Smooth muscle cell of the pulmonary artery (primary cell): ENCODE measurements at places on chromosomes 1 and 21. TPM values are rescaled to one million over a fixed set of nuclear protein-coding genes. Genes with fewer than 3 reads are reported as not detected.

Gene CALML6
- total RNA-seq = 0.46 and 0.66 TPM in 2 replicates

Gene CFH
- total RNA-seq = 317 and 365 TPM in 2 replicates

Gene SLC6A9
- 15.1 and 16.2 TPM in 2 replicates for total RNA-seq

Gene ELAPOR1
- total RNA-seq = 0.39 and 0.59 TPM in 2 replicates

Gene PHLDA3
- total RNA-seq = 94.6 and 176 TPM in 2 replicates

Gene GCSAML
- 0.13 TPM in 1 of 2 replicates, not detected in the other for total RNA-seq

Gene CZIB
- 44.7 and 45.0 TPM in 2 replicates for total RNA-seq

Gene MATN1
- total RNA-seq = 0.20 TPM in 1 of 2 replicates, not detected in the other

Gene TNNI3K
- total RNA-seq = not detected in 2 replicates

Gene ZBED6
- 8.2 and 14.2 TPM in 2 replicates for total RNA-seq

Gene PRR9
- total RNA-seq = 0.23 TPM in 1 of 2 replicates, not detected in the other

Gene LMO4
- total RNA-seq = 55.0 and 56.0 TPM in 2 replicates

Gene E2F2
- 0.13 and 0.39 TPM in 2 replicates for total RNA-seq

Gene IFI16
- total RNA-seq = 70.6 and 88.2 TPM in 2 replicates

Gene GBP5
- total RNA-seq = 0.07 TPM in 1 of 2 replicates, not detected in the other

Gene DNM3
- 0.76 and 0.78 TPM in 2 replicates for total RNA-seq
